ENCODE measurements at places on chromosomes 2 and 18.

DNA sequence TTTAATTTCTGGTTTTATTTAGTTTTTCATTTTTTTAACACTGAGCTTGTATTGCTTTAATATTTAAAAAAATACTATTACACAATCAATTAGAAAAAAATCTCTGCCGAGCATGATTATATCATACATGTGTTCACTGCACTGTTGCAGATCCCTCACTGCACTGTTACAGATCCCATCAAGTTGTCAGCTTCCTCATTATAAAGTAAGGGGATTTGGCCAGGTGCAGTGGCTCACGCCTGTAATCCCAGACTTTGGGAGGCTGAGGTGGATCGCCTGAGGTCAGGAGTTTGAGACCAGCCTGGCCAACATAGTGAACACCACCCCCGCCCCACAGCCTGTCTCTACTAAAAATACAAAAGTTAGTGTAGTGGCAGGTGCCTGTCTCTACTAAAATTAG lies 33.0 kb upstream of the METTL21A start:
- DNase-seq, result no peak

GRCh38 chr2:207474863-207475485 lies 54.8 kb upstream of the CREB1 start:
- no peak for DNase-seq

DNA sequence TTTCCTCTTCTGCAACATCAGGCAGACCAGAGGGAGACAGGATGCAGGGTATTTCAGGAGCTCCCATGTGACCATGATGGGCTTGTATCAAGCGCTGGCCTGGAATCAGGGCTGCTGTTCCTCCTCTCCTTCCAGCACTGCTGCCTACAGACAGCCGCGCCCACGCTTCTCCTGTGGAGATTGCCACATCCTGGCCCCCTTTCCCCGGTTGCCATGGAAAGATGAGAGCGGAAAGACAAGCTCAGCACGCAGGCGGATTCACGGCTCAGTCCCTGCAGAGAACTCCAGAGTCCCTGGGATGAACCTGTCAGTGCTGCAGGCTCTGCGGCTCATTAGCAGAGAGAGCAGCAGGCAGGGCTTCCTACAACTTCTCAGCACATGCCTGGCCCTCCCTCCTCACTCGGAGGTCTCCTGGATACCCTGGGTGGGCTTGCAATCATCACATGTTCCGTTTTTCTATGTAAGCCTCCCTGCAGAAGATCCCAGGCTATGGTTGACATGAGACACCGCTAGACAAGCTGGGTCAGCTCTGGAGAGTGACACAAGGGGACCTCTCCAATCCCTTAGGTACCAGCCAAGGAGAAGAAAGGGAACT lies 497.8 kb upstream of the MYT1L start:
- DNase-seq, result peak; percentile 69

DNA sequence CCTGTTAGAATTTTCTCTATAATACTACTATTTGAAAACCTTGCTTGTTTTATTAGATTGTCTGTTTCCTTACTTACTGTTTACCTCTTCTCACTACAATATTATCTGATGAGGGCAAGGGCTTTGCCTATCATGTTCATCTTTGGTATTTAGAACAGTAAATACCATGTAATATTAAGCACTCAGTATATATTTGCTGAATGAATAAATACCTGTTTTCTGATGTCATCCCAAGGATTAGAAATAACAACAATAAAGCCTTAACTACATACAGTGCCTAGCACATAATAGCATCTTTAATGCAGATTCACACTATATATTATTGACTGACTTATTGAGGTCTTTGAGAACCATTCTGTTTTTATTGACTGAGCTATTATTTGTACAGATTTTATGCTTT lies 142.1 kb downstream of the TMEM247 start:
- DNase-seq, result no peak

- no peak for DNase-seq
Observed at GRCh38 chr18:73679941-73680712, 467.5 kb downstream of the FBXO15 start.

- DNase-seq, result no peak
Observed at GRCh38 chr2:225310745-225311144, 88.8 kb upstream of the NYAP2 start.

DNA sequence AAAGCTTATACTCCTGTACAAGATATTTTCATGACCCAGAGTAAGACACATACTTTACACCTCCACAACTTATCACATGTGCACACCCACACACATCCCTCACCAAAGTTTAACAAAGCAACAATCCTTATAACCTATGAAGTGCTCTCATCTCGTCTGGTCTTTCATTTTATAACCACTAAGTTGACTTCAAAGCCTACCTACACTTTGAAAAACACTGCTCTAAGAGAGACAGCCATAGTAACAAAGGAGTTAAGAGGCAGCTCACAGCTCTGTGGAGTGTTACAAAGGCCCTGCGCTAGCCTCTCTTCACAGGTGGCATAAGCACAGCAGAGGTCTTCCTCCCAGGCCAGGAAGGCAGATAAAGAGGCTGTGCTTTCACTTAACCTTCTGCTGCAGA lies 69.7 kb upstream of the TMEM200C start:
- no peak for DNase-seq

DNA sequence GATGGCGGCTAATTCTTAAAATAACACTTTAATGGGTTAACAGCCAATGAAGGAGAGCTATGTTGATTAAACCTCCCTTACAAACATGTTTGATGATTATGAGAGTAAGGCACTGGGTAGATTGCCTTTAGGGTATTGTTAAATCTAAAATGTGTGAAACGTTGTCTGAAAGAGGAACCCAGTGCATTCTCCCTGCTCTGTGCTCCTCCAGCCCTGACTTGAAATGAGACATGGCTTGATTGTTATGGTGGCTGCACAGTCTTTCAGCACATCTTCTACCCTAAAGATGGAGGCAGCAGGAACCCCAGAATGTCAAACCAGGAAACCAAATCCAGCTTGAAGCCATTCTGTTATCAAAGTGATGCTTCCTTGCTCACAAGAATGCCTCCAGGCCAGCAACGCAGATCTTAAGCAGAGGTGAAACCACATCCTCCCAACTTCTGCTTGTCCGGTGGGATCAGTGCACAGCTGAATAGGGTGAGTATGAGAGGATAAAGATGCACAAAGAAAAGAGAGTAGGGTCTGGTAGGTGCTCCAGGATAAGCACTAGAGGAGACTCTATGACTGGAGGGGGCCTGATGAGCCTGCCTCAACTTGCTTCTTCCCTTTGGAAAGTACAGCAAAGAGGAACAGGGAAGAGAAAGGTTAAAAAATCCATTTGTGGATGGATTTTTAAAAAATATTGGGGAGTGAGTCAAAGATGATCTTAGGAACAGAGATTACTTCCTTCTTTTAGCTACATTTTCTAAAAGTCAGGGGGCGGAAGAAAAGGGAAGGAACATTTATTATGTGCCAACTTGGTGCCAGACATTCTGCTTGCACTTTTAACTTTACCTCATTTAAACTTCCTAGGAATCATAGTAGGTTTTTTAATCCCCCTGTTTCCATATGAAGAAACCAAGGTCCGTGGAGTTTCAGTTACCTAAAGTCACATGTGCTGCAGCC lies 523.0 kb downstream of the TXNL1 start:
- no peak for DNase-seq

DNA sequence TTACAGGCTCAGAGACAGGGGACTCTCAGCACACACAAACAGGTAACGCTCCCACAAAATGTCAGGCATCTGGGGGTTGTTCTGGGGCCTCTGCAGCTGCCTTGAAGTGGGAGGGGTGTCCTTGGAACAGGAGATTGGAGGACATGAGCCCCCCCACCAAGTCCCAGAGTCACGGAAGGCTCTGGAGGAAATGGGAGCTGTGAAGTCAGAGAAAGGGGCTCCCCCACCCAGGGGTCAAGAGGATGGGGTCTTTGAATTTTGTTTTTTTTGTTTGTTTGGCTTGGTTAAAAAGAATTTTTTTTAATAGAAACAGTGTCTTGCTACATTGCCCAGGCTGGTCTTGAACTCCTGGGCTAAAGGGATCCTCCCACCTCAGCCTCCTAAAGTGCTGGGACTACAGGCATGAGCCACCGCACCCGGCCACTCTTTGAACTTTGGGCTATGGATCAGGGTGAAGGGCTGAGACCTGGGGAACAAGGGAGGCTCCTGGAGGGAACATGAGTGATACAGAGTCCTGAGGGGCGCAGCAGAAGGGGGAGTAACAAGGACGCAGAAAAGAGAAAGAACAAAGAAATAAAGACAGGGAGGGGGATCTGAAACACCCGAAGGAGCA lies 46.8 kb downstream of the TNS1 start:
- DNase-seq, result no peak

DNA sequence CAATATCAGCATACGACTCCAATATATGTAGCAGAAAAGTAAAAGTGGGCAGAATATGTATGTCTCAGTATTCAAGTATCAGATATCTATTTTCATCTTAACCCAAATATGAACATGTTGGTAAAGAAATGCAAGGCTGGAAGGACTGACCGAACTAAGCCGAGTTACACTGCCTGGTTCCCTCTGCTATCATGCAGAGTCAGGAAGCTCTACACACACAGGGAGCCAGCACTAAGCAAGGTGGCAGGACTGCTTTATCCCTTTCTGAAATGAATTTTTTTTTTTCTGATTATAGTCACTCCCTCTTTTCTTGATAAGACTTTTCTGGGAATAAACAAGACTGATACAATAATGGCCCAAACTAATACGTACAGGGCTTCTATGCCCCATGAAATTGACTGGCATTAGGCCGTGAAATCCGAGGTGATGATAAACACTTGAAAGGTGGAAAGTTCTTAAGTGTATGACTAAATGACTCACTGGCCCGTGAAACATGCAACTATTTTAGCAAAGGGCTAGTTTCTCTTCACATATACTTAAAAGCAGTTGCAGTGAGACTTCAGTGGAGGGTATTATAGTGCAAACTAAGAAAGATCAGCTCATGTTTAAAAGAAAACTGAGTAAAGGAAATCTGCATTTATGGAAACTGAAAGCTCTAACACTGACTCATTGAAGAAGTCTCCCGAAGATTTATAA lies 14.9 kb downstream of the DPP4 start:
- DNase-seq, result no peak

DNA sequence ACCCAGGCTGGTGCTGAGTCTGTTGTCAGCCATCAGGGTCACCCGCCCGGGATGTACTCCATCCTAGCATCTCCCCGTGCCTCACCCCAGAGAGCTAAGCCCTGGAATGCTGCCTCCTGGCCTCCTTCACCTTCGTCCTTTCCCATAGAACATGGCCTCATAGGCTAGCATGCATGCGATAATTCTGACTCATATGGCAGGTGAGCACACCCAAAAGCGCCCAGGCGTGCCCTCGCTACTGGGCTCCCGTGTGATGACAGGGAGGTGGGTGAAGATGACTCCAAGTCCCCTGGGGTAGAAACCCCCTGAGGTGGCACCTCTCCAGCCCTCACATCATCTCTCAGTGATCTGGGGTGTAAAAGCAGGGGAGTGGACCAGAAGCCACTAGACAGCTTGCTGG lies 7.3 kb downstream of the SPR start:
- DNase-seq, result no peak

- no peak for DNase-seq
Observed at GRCh38 chr2:237268004-237268708, 145.8 kb downstream of the COL6A3 start.

- DNase-seq, result no peak
Observed at GRCh38 chr2:275466-275865, 10.7 kb downstream of the ACP1 start.

DNA sequence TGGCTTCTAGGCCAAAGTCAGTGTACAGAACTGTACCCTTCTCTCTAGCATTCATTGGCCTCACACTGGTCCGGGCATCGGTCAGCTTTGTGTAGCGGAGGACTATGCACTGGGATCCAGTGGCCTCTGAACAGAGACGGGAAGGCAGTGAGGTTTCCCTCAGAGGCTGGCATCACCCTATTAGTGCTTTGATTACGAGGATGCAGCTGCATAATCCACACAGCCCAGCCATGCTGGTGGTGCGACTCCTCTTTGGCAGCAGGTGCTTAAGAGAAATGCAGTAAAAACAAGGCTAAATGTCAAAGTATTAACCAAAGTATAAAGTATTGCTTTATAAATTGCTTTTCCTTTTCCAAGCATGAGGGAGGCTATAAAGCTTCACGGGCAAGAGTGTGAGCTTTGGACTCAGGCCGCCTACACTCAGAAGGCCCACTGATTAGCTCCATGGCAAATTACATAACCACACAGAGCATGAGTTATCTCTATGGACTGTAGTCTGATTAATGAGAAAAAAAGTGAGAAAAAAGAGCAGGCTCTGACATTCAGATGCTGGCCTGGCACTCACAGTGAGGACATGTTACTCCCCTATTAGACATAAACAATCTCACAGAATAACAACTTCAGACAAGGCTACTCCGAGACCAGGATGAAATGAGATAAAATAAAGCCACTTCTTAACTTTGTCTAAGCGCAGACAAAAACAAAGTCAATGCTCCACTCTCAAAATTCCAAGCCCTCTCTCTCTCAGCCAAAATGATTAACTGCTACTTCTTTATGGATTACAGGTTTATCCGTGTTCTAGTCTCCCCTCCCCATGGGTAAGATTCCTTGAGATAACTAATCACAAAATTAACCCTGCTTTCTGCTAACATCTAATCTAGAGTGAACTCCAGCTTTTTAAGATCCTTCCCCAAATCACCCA lies 6.4 kb upstream of the CRYGC start:
- no peak for DNase-seq

GRCh38 chr2:16566701-16567100 lies 98.9 kb downstream of the CYRIA start:
- DNase-seq, result no peak

DNA sequence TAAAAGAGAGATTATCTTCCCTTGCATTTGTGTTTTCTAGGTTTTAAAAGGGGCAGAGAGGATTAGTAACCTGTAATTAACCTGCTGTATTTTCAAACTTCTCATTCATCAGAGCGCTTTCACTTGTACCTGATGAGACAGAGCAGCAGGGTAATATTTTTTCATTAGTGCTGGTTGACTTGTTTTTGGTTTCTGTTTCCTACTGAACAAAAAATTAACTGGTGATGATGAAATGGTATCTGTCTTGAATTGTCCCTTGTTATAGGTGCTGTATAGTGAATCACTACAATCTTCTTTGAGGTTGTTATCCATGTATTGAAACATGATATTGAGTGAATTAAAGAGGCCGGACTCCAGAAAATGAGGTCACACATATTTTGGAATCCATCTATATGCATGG lies 37.9 kb downstream of the CDH20 start:
- DNase-seq, result no peak

GRCh38 chr2:121237980-121238665 lies 46.9 kb downstream of the TFCP2L1 start:
- no peak for DNase-seq

- DNase-seq, result peak; percentile 18
Observed at GRCh38 chr2:235287375-235287733, 206.5 kb upstream of the AGAP1 start.

DNA sequence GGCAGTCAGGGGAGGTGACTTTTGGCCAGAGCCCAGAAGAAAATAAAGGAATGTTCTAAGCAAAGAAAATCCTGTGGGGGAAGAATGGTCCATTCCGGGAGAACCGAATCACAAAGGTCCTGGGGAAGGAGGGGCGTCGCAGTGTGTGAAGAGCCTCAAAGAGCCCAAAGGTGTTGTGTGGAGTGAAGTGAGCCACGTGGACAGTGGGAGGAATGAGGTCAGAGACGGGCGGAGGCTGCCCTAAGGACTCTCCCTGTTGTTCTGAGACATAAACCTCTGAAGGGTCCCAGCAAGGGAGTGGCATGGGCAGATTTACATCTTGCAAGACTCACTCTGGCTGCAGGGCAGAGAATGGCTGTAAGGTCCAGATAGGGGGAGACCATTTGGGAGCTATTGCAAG lies 91.3 kb upstream of the SEC11C start:
- no peak for DNase-seq

GRCh38 chr18:51193621-51194287 lies 3.7 kb downstream of the MEX3C start:
- DNase-seq, result no peak

GRCh38 chr2:74566754-74567085 lies 12.2 kb downstream of the DOK1 start:
- DNase-seq, result no peak
